Activated CD8-positive, alpha-beta memory T cell treated with anti-CD3 and anti-CD28 coated beads, Interleukin-2, amount 10 ng/mL, durations not matched to agents 7 days and 5 days (primary cell): ENCODE measurements at places on chromosomes 6 and 20. TPM values are rescaled to one million over a fixed set of nuclear protein-coding genes. Genes with fewer than 3 reads are reported as not detected.

DNA sequence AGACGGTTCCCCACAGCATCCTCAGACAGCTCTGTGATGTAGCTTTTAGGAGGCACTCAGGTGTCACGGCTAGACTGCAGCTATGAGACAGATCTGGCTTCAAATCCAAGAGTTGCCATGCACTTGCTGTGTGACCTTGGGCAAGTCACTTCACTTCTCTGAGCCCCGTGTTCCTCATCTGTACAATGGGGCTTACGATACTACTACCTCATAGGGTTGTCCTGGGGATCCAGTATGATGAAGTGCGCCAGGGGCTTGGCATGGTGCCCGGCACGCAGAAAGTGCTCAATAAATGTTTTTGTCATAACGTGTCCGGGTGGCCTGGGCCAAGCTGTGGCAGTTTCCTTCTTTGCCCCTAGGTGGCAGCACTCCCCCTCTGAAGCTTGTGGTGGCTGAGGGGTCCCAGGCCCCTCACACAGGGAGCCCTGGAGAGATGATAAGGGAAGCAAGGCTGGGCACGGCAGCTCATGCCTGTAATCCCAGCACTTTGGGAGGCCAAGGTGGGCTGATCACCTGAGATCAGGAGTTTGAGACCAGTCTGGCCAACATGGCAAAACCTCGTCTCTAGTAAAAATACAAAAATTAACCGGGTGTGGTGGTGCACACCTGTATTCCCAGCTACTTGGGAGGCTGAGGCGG, 19.1 kb upstream of the CHMP4B start:
- H3K36me3 ChIP-seq = no peaks in the 10 kb centered on the region
- peak overlapping the region; percentile 29 for H3K27ac ChIP-seq
- peak; percentile 68 for DNase-seq
- no peaks in the 10 kb centered on the region for H3K27me3 ChIP-seq

DNA sequence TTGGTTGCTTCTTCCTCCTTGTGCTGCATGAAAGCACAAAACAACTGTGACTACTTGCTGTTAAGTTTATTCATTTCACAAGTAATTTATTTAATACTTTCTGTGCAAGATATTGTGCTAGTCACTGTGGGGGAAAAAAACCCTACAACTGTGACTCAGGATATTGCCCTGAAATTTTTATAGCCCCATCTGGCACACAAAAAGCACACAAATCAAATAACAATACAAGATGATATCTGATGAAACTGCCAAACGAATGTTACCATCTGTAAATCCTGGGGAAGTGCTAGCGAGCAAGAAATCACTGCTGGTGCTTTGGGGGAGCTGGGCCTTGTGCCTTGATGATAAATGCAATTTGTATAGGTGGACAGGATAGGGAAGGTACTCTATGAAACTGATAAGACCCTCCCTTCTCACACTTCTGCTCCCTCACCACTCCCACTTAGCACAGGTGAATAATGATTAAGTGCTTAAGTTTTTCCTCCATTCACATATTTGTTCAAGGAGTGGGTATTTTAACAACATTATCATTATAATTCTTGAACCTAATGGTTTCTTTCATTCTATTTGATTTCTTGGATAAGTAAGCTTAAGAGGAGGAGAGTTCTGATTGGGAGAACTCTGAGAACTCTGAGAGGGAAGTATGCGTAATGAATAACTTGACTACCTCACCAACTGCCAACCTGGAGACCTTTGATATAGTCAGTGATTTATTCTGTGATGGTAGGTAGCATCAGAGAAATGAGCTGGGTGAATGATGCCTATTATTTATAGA, 115.3 kb downstream of the RTN4IP1 start:
- H3K27ac ChIP-seq = peak overlapping the region; percentile 96
- H3K4me1 ChIP-seq = peaks cover 55% of the 10 kb centered on the region
- no peak for DNase-seq
- H3K4me3 ChIP-seq = peak overlapping the region; percentile 94
- H3K36me3 ChIP-seq = peaks cover 27% of the 10 kb centered on the region
- H3K27me3 ChIP-seq = no peaks in the 10 kb centered on the region

- DNase-seq = no peak
- H3K36me3 ChIP-seq = no peaks in the 10 kb centered on the region
- H3K4me3 ChIP-seq = no peak overlapping the region
These were observed 18.5 kb downstream of the NOX3 start for GRCh38 chr6:155436981-155437749.

DNA sequence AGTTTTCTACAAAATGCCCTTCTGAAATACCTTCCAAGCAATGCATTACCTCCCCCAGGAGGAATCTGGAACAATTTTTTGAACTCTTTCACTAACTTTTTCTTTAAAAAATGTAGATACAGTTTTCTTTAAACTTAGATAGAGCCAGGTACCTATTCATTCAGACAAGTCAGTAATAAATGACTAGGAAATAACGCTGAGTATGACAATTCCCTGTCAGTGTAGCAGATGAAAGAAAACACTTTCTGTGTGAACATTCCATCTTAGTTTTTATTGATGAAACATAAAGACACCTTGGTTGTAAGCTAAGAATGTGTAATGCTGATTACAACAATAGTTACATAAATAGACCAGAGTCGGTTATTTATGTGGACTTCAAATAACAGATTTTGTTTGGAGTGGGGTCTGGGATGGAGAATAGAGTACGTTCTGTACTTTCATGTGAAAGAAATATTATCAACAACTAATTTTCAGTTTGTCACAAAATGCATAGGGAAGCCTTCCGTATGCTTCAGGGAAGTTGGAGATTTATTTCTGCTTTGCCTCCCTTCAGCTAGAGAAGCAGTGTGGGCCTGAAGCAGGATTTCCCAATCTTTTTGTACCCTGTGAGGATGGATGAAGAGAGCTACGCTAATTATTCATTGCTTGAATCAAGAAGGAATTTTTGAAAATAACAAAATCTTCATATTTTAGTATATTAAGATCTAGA, 19.2 kb upstream of the QKI start:
- H3K27me3 ChIP-seq = peaks cover 29% of the 10 kb centered on the region
- no peak for DNase-seq
- H3K4me1 ChIP-seq = peaks cover 4% of the 10 kb centered on the region
- H3K36me3 ChIP-seq = no peaks in the 10 kb centered on the region
- no peak overlapping the region for H3K4me3 ChIP-seq

DNA sequence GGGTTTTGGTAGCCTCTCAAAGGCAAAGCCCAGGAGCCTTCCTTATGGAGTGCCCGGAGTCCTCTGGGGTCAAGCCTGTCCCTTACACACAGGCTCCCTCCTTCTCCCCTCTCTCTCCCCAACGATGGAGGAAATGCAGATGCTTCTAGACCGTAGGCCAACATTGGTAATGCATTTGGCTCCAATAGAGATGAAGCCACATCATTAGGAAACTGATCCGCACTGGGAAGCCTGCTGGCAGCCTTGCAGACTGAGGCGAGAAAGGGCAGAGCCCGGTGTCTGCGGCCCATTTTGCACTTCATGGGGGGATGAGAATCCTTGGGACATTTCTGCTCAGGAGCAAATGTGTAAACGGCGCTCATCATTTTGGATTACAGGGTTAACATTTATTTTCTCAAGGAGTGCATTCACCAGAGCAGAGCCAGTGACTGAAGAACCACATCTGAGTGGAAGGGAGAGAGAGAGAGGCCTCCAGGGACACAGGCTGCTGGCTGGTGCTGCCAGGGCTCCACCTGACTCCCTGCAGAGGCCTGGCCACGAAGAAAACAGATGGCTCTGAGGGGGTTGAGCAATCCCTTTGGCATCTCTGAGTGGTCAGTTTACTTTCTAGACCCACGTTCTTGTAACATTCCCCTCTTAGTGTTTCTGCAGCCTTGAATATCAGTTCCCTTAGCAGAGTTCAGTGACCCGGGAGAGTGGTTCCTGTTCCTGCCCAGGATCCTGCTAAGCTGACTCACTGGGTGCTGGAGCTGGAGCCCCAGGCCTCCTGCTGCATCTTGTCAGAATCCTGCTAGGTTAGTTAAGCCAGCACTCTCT, 4.4 kb upstream of the CST3 start:
- H3K4me1 ChIP-seq = no peaks in the 10 kb centered on the region
- H3K36me3 ChIP-seq = no peaks in the 10 kb centered on the region
- H3K4me3 ChIP-seq = no peak overlapping the region
- peaks cover 12% of the 10 kb centered on the region for H3K27me3 ChIP-seq

GRCh38 chr20:17666481-17666880, 15.6 kb downstream of the RRBP1 start:
- DNase-seq = no peak
- H3K27me3 ChIP-seq = no peaks in the 10 kb centered on the region
- peaks cover 15% of the 10 kb centered on the region for H3K36me3 ChIP-seq
- H3K27ac ChIP-seq = peak overlapping the region; percentile 6
- peaks cover 47% of the 10 kb centered on the region for H3K4me1 ChIP-seq
- no peak overlapping the region for H3K4me3 ChIP-seq

DNA sequence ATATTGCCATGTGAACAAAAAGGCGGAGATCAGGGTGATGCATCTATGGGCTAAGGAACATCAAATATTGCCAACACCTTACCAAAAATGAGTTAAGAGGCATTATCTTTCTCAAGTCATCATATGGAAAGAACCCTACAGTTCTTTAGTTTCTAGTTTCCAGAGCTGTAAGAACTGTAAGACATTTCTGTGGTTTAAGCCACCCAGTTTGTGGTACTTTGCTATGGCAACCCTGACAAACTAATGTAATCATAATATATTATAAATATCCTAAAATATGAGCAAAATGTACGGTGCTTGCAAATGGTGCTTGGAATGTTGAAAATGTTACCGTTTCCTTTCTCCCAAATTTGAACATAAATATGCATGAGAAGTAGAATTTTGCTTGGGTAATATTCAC, 349.6 kb downstream of the PHF3 start:
- no peaks in the 10 kb centered on the region for H3K36me3 ChIP-seq
- H3K4me1 ChIP-seq = no peaks in the 10 kb centered on the region

- H3K4me3 ChIP-seq = no peak overlapping the region
- H3K4me1 ChIP-seq = peaks cover 2% of the 10 kb centered on the region
- peaks cover 12% of the 10 kb centered on the region for H3K27me3 ChIP-seq
- DNase-seq = no peak
- no peak overlapping the region for H3K27ac ChIP-seq
- peaks cover 2% of the 10 kb centered on the region for H3K36me3 ChIP-seq
These were observed 5.3 kb downstream of the RAB32 start for GRCh38 chr6:146548898-146549374.

- H3K36me3 ChIP-seq = peaks cover 4% of the 10 kb centered on the region
- H3K4me3 ChIP-seq = no peak overlapping the region
- DNase-seq = no peak
These were observed 16.7 kb upstream of the MAK start for GRCh38 chr6:10854922-10855632.

GRCh38 chr6:124551711-124552233, 410.5 kb upstream of the RNF217 start:
- H3K27me3 ChIP-seq = no peaks in the 10 kb centered on the region
- DNase-seq = no peak
- no peak overlapping the region for H3K4me3 ChIP-seq
- no peak overlapping the region for H3K27ac ChIP-seq

Gene UST
- 1.5 TPM for total RNA-seq

Gene RAB44
- not detected for total RNA-seq
